ENCODE measurements at places on chromosomes 12 and 14.

GRCh38 chr12:11545484-11546330, 103.8 kb upstream of the ETV6 start:
- no peaks in the 10 kb centered on the region for H3K27me3 ChIP-seq
- H3K4me3 ChIP-seq, result no peak overlapping the region
- no peak overlapping the region for H3K27ac ChIP-seq
- no peak for DNase-seq

DNA sequence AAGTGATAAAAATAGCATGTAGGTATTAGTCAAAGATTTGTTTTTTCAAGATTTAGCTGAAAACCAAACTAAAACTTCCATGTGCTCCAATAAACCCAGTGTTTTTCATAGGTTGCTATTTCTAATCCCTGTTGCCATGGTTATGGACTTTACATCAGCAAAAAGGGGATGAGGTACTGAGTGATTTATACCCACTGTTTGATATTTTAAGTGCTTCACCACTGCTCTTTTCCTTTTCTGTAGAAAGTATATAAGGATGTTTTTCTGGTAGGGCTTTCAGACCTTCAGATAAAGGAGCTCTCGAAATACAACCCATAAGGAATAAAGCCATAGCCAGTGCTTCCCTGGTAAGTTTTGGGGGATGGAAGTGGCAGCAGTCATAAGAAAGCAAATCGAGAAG, at the start of gene OTOGL:
Gene OTOGL, plus strand, starts transcription at position 279 of the 400 bp plus-strand sequence. CDS start 109,895 bp downstream, outside the sequence.
- H3K4me1 ChIP-seq, result no peaks in the 10 kb centered on the region
- DNase-seq, result no peak
- no peaks in the 10 kb centered on the region for H3K36me3 ChIP-seq

DNA sequence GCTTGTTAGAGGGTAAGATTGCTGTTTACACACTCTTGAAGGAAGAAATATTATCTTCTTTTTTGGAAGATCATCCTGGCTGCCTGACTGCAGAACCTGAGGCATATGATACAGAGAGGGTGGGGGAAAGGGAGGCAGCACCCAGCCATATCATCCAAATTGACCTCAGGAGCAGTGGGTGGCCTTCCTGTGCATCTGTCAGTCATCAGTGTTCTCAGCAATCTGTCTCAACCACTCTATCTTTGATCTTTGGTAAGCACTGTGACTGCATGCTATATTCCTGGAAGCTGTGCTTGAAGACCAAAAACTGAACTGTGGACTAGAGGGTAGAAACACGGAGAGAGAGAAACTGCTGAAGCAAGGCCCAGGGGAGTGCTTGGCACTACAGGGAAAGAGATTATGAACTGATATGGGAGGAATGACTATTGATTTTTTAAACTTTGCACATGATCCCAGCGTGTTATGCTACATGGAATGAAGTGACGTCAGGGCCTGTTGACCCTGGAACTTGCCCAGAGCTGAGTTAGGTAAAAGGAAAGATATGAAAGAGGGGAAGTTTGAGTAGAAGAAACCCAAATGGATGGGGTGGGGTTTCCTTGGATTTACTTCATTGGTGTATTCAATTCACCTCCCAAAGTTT, 171.5 kb downstream of the ASCL1 start:
- DNase-seq, result no peak
- H3K27ac ChIP-seq, result no peak overlapping the region
- H3K36me3 ChIP-seq, result no peaks in the 10 kb centered on the region
- H3K4me3 ChIP-seq, result no peak overlapping the region
- no peaks in the 10 kb centered on the region for H3K4me1 ChIP-seq

GRCh38 chr14:56996721-56997399, 186.6 kb upstream of the OTX2 start:
- H3K27me3 ChIP-seq, result no peaks in the 10 kb centered on the region
- DNase-seq, result no peak
- no peaks in the 10 kb centered on the region for H3K4me1 ChIP-seq
- no peak overlapping the region for H3K4me3 ChIP-seq
- H3K27ac ChIP-seq, result no peak overlapping the region
- H3K36me3 ChIP-seq, result no peaks in the 10 kb centered on the region

- H3K4me1 ChIP-seq, result no peaks in the 10 kb centered on the region
- no peak for DNase-seq
- no peak overlapping the region for H3K27ac ChIP-seq
- no peaks in the 10 kb centered on the region for H3K27me3 ChIP-seq
Measured at GRCh38 chr12:75818863-75819262, 212.7 kb downstream of the PHLDA1 start.

- DNase-seq, result no peak
- H3K36me3 ChIP-seq, result no peaks in the 10 kb centered on the region
- no peaks in the 10 kb centered on the region for H3K27me3 ChIP-seq
- peaks cover 4% of the 10 kb centered on the region for H3K4me1 ChIP-seq
- no peak overlapping the region for H3K4me3 ChIP-seq
- no peak overlapping the region for H3K27ac ChIP-seq
Measured at GRCh38 chr12:88468581-88468980, 111.7 kb downstream of the KITLG start.

DNA sequence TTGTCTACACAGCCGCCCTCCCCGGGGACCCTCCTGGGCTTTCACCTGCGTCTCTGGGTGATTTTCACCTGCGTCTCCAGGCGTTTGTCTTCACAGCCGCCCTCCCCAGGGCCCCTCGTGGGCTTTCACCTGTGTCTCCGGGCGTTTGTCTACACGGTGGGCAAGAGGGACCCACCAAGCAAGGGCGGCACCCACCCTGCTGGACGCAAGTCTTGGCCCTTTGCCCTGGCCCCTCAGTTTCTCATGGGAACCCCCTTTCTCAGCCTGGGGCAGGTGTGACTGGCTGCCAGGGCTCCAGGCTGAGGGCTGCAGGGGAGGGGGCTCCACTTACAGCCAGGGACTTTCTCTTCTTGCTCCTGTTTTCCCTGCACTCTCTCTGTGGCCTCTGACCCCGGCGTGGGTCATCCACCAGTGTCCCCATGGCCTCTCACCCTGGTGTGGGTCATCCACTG, 68.6 kb upstream of the GALNT9 start:
- no peak overlapping the region for H3K27ac ChIP-seq
- peaks cover 43% of the 10 kb centered on the region for H3K27me3 ChIP-seq
- DNase-seq, result no peak
- H3K36me3 ChIP-seq, result no peaks in the 10 kb centered on the region
- no peak overlapping the region for H3K4me3 ChIP-seq

GRCh38 chr12:77429426-77429825, 364.1 kb upstream of the E2F7 start:
- no peaks in the 10 kb centered on the region for H3K4me1 ChIP-seq
- no peak overlapping the region for H3K4me3 ChIP-seq
- no peak for DNase-seq
- H3K27ac ChIP-seq, result no peak overlapping the region

Measured in adrenal gland (tissue), 19 donors.